ENCODE measurements at places on chromosomes 4 and X.

- no peak for DNase-seq
Measured at GRCh38 chr4:121308328-121308663, 72.5 kb downstream of the QRFPR start.

DNA sequence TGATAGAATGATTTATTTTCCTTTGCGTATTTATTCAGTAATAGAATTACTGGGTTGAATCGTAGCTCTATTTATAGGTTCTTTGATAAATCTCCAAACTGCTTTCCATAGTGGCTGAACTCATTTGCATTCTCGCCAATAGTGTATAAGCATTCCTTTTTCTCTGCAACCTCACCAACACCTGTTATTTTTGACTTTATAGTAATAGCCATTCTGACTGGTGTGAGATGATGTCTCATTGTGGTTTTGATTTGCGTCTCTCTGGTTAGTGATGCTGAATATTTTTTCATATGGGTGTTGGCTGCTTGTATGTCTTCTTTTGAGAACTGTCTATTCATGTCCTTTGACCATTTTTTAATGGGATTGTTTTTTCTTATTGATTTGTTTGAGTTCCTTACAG lies 160.7 kb downstream of the MID1IP1 start:
- no peak for DNase-seq

DNA sequence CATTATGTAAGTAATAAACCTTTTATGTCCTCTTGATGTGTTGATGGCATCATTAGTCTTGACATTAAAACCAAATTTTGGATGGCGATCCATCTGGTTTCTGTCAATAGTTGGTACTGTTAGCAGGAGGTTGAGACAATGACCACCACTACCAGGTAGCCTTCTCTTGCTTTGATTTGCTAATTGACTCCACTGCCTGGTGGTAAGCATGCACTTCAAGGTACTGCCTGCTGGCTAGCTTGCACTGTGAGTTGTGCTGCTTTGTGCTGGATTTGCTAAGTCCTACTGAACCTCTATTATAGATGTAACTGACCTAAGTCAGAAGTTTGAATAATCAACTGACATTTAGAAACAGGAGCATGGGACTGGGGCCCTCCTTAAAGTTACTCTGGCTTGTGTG lies 46.3 kb downstream of the ATP1B4 start:
- no peak for DNase-seq

DNA sequence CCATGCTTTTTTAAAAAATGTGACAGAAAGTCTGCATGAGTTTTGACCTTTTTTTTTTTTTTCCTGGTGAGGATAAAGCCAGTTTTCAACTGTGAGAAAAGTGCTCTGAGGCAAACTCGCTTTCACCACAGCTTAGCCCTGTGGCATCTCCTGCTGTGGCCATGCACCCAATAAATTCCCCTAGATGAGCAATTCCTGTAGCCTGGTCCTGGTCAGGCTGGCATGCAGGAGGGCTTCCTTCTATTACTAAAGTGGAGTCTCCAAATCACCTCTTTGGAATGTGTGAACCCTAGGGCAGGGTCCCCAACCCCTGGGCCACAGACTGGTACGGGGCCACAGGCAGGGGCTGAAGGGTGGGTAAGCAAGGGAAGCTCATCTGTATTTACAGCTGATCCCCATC lies 265.4 kb downstream of the RAPGEF2 start:
- no peak for DNase-seq

- peak; percentile 2 for DNase-seq
Measured at GRCh38 chrX:133985164-133985966, at the start of gene GPC3. GPC3 (minus strand) TSS chrX:133985594.

- DNase-seq, result no peak
Measured at GRCh38 chrX:1658071-1658491, 43.2 kb downstream of the ASMT start.

DNA sequence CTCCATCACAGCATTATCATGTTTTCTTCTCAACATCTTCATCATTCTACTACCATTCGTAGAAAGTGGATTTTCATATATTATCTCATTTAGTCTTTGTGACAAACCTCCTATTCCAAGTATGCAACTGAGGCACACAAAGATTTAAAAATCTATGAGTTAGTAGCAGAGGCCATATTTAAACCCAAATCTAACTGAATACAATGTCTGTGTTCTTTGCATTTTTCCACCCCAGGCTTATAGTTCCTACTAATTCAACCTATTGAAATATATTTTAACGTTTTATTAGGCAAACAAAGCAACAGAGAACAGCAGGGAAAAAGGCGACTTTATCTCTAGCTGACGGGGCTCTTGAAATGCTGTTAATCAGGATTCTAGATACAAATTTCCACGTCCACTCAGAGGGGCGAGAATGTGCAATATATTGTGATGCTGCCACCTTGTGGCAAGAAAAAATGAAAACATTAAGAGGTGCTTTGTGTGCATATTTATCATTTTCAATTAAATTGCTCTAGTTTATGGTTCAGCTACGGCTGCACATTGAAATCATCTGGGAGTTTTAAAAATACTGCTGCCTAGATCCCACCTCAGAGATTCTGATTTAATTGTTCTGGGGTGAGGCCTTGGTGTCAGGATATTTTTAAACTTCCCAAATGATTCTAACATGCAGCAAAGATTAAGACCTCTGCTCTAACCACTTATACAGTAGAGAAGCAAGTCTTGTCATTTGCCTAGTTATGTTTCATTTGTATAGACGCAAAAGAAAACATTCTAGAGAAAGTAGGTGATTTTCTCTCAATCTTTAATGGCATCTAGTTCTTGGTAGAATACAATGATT lies 315.9 kb downstream of the MAPK10 start:
- DNase-seq, result peak; percentile 29

DNA sequence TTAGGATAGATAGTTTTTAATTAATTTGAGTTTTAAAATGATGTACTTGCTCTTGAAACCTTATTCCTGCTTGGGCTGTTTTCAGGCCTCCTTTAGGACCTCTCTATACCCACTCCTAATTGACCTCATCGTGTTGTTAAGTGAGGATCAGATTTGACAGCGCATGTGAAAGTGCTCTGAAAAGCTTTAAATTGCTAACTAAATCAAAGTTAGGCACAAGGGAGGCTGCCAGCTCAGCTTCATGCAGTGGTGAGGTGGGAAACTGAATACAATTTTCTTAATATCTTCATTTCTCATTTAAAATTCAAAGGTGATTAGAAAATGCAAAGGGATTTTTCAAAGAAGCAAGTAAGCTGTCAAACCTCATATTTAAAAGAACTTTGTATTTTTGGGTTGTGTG lies 20.0 kb downstream of the FHDC1 start:
- no peak for DNase-seq

DNA sequence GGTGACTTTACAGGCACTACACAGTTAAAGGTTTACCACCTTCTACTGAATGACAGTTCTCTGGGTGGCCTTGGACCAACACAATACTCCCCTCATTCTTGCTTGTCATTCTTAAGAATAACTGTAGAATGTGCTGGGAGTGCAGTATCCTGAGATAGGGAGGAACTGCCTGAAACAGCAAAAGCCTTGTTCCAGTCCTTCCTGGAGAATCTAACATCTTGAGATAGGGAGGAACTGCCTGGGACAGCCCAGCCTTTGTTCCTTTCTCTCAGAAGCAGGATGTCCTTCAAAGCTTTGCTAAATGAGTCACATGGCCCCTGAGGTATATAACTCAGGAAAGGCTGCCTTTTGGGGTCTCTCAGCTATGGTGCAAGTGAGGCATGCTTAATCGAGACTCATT lies 145.7 kb upstream of the MBNL3 start:
- DNase-seq, result no peak

DNA sequence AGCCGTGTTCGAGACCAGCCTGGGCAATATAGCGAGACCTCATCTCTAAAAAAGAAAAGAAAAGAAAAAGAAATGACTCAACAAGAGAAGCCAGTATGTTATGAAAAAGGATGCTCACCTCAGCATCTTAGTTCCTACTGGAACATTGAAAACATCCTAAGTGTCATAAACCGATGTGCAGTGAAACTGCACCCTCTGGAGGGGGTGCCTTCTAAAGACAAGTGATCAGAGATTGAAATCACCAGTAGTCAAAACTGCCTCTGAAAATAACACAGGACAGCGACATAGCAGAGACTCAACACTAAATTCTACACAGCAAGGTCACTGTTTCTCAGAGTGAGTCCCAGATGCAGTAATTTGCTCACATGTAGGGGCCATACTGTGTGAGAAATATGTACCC lies 28.0 kb upstream of the ATP6AP2 start:
- no peak for DNase-seq

GRCh38 chr4:64893205-64893604 lies 484.0 kb upstream of the TECRL start:
- DNase-seq, result no peak

DNA sequence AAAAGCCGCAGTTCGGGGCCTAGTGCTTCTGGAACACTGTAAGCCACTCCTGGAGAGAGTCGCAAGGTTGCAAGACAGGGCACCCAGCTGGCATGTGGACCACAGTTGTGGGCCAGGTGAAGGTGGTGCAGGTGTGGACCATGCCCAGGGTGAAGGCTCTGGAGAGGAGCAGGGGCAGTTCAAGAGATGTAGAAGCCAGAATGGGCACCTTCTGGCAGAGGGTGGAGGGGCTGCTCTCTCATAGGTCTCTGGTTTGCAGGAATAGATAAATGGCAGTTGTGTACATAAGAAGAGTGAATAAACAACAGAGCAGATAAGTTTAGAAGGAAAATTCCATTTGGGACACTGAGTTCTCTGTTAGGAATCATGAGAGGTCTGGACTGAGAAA lies 38.6 kb downstream of the TNIP3 start:
- DNase-seq, result no peak

- DNase-seq, result no peak
Measured at GRCh38 chr4:1377606-1378261, 28.5 kb downstream of the NKX1-1 start.

DNA sequence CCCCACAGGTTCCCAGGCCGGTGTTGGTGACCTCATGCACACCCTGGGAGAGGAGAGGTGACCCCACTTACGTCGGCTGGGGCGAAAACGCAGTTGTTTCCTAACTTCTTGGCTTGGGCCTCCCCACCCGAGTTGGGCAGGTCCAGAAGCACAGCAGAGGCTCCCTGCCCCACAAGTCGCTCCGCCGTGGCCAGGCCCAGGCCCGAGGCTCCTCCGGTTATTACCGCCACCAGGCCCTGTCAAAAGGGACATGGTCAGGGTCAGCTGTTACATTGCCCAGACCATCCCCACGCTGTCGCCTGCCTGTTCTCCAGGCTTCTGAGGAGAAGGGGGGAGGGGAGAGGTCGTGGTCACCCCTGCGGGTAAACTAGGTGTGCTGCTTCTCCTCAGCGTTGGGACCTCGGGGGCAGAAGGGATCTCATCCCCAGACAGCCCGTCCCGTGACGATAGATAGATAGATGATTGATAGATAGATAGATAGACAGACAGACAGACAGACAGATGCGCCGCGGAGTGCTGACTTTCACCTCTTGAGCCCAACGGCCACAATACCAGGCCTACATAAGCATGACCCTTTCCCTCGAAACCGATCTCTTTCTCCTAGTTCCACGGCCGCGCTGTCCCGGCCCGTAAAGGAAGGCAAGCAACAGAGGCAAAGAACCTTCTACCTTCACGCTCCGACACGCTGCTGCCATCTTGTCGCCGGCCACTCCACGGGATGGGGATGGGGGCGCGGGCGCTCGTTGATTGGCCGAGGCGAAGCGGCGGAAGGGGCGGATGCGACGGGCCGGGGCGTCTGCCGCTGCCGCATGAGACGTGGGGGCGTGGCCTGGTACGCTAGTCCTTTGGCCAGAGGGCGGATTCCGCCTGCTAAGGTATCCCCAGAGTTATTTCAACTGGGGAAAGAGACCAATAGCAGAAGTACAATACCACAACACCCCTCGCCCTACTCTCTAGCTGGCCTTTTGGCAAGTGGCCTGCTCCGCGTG lies at the start of gene HSD17B10:
Gene HSD17B10, minus strand, starts transcription at position 720 of the 989 bp plus-strand sequence. Its CDS starts 25 bp downstream, at position 695.
- DNase-seq, result peak; percentile 83

Measured in CD4-positive, alpha-beta T cell treated with Interleukin-2 at 100 ng/mL for 4 hours (primary cell).